Stimulated activated CD8-positive, alpha-beta memory T cell treated with anti-CD3 and anti-CD28 coated beads, Interleukin-4, amount 100 ng/mL, for 48 hours (primary cell): ENCODE measurements at places on chromosomes 5 and 9.

GRCh38 chr9:33129886-33130881, 37.0 kb downstream of the B4GALT1 start:
- no peak for DNase-seq

DNA sequence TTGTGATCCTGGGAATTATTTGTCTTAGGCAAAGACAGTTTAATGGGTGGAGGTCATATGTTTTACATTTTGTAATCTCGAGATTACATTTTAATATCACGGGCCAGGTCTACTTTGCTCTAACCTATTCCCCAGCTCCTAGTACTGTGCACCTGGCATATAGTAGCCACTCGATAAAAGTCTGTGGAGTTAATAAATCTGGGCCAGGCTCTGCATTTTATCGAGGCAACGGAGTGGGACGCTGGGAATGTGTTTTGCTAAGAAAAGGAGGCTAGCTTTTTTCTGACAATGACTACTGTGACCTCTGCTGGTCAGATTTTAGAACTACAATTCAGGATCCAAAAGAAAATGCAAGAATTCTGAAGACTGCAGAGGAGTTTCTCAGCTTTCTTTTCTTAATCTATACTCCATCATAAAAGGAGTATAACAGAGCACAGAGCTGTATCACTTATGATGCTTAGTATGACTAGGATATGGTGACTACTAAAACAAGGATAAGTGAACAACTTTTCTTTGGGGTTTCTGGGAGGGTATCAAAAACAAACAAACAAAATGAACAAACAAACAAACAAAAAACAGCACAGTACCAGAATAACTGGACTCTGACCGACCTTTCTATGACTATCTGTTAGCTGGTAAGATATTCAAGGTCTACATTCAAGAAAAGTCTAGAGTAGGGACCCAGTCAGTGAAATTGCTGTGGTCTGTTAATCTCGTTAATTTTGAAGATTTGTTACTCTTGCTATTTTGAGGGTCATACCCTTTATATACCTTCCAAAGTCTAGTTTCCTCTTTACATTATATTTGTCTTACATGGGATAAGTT, 46.1 kb upstream of the CER1 start:
- DNase-seq, result no peak

DNA sequence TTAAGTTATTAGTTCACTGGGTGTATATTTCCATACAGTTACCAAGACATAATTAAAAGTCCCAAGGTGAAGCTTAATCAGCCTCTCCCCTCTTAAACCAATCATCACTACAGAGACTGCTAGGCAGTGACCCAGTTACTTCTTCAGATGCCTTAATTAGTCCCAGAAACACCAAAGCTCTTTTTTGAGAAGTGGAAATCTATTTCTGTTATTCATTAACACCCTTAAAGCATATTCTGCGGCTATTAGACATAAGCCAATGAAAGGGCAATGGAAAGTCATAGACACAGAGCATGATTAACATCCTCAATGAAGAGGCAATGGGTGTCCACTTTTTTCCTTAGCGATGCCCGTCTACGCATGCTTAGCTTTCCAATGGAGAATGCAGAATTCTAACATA, 48.3 kb upstream of the DNAH5 start:
- no peak for DNase-seq

GRCh38 chr5:118060833-118061232, 927.5 kb downstream of the DTWD2 start:
- DNase-seq, result no peak

- no peak for DNase-seq
Observed at GRCh38 chr9:126151686-126152134, 174.9 kb upstream of the MVB12B start.
